ENCODE measurements at places on chromosomes 6 and 20.

- no peak for DNase-seq
Measured at GRCh38 chr6:95489185-95489863, 88.0 kb upstream of the MANEA start.

DNA sequence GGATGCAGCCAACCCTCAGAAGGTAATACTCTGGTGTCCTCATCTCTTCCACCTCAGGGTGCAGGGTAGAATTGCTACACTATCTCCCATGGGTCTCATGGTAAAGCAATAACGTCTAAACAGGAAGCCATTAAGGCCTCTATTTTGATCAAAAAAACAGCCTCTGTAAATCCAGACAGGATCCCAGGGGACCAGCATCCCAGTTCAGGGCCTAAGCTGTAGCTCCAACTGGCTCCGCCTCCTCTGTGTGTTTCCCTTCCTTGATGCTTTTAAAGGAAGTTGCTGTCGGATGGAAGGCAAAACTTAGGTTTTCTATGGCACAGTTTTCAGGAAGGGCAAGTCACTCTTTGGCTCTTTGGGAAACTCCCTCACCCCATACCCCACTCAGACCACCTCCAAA, 222.0 kb downstream of the MAFB start:
- DNase-seq: no peak

- DNase-seq: no peak
Measured at GRCh38 chr20:52172392-52173047, 19.1 kb downstream of the ZFP64 start.

DNA sequence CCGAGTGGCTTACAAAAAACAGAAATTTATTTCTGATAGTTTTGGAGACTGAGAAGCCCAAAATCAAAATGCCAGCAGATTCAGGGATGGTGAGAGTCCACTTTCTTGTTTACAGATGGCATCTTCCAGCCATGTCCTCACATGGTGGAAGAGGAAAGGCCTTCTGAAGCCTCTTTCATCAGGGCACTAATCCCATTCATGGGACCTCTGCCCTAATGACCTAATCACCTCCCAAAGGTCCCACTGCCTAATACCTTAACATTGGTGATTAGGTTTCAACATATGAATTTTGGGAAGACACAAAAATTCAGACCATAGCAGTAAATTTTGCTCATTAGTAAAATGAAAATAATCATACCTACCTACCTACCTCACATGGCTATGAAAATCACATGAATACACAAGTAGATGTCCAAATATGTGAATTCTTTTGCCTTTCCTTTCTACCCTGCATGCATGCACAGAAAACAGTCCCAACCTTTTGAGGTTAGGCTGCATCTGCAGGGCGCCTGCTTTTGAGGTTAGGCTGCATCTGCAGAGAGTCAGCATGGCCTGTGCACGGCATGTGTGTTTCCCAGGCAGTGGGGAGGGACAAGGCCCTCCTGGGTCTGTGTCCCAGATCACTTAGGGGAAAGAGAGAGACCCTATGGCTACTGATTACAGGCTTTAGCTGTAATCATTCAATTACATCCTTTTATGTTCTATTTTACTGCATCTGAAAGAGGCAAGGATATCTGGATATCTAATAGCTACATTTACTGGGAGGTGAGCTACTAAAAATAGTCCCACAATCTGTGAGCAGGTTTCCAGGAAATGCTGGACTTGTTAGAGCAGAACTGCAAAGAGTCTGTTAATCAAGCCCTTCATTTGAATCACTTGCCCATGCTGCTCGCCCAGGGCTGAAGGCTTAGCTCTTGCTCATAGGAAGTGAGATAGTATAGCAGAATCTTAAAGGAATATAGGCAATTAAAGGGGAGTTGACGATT, 497.7 kb upstream of the MARCKS start:
- DNase-seq: no peak

DNA sequence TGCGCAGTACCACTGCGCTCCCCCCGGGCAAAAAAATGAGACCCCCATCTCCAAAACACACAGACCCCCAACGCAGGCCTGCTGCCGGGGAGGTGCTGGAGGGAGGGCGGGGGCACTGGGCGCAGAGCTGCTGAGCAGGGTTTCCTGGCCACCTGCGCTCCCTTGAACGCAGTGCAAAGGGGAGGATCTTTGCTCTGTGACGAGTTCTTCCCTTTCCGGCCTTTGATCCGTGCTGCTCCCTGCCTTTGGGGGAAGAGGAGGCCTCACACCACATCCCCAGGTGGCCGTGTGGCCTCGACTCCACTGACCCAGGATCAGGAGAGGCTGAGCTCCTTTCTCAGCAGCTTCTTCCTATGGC, 8.9 kb upstream of the COL20A1 start:
- DNase-seq: peak; percentile 33

DNA sequence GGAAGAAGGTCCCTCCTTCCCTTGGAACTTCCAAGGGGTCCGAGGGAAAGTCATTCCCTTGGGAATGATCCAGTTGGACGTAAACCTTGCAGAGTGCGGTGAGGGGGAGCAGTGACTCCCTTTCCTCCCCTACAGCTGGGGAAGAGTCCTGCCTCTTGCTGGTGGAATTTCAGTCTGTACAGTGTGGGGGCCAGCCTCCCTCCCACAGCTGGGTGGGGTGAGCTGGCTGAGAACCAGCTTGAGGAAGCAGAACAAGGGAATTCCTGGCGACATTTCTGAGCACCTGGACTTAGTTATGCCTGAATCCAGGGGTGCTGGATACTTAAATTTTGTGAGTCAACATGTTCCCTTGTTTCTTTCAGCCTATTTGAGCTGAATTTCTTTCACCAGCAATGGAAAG, 152.0 kb downstream of the ANKRD60 start:
- DNase-seq: no peak

GRCh38 chr6:136886091-136886490, 36.0 kb upstream of the SLC35D3 start:
- peak; percentile 13 for DNase-seq

DNA sequence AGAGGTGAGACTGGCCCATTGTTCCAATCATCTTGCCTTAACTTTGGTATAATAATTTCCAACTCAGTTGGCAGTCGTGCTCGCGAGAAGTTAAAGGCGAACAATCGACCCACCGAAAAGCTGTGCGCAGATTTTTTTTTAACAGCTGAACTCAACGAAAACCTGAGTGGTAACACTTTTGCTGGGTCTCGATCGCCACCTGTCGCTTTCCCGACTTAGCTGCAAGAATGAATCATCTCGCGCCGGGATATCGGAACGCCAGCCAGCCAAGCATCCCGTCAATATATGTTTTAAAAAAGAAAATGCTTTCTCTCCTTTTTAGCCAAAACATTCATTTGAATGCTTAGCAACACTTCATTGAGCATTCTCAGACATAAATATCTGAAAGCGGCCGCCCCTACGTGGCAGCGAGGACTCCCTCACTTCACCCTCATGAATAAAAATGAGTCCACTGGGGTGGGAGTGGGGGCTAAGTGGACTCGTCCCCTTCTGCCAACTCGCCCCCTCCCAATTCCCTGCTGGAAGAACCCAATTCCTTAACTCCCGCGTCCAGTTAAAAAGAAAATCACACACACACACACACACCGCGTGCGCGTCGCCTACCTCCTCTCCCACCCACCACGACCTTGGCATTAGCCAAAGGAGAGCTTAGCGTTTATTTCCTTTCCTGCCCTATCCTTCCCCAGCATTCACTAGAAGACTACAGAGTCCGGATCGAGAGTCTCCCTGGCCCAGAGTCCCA, 1.5 kb downstream of the COL12A1 start:
- DNase-seq: peak; percentile 59

DNA sequence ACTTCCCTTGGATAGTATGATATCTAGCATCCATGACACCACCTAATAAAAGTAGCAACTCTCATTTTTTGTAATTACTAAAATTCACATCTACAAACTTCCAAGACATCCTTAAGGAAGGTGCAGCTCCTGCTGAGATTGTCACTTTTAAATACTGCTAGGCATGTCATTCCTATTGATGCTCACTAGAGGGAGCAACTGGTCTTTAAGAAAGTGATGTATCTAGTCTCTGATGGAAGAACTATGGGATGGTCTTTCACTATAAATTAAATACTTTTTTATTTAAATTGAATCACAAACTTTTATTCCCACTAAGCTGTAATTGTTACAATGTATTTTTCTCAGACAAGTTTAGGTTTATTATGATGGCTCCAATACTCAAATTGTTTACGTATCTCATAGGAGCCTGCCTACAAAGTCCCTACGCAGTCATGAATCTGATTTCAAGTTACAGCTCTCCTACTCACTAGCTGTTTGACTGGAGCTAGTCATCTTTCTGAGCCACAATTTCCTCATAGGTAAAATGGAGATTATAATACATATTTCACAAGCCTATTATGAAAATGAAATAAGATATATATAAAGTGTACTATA, 8.1 kb upstream of the TSPYL1 start:
- peak; percentile 50 for DNase-seq

DNA sequence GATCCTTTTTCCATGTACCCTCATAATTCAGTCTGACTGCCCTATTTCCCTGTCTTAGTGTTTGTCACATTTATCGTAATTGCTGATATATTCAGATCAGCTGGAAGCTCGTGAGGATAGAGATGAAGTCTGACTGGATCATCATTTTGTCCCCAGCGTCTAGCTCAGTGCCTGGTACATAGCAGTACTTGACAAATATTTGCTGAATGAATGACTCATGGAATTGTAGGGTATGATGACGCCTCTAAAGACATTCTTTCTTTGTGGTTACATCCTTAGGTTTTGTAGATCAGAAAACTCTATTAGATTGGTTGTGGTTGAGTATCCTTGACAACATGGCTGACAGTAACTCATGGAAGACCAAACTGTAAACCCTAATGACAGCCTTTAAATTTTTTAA, 68.9 kb downstream of the MTHFD1L start:
- no peak for DNase-seq

Measured in activated CD4-positive, alpha-beta T cell treated with anti-CD3 and anti-CD28 coated beads, Interleukin-10, Interleukin-2, amounts not matched to agents 100 ng/mL and 50 ng/mL, durations not matched to agents 16 hours and 8 hours (primary cell).